Fibroblast of pulmonary artery (primary cell): ENCODE measurements at places on chromosomes 1 and 21.

GRCh38 chr1:13600762-13601453 lies 17.3 kb downstream of the PDPN start:
- DNase-seq: no peak

- peak; percentile 22 for DNase-seq
These were observed 14.0 kb downstream of the PKNOX1 start for GRCh38 chr21:42988236-42988965.

GRCh38 chr1:28097100-28097472 lies 8.7 kb upstream of the EYA3 start:
- no peak for DNase-seq

DNA sequence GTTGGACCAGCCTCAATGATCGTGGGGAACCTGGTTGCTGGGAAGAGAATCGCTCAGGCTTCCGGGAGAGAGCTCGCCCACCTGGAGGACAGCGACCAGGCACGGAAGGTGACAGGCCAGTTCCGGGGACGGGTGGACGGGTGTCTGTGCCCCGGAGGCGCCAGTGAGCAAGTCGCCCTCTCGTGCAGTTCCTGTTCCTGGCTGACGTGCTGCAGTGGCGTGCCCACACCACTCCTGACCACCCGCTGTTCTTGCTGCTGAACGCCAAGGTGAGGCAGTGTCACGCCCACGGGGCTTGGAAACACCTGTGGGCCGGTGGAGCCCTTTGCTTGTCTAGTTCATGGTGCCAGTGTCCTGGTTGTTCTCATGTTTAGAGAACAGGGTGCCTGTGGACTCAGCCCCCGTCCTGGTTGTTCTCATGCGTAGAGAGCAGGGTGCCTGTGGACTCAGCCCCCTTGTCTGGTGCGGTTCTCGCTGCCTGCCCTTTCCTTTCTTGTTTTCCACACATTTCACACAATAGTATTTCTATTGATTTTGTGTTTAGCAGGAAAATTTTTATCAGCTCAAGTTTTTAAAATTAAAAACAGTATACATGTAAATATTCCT lies 53.1 kb downstream of the S100B start:
- no peak for DNase-seq

DNA sequence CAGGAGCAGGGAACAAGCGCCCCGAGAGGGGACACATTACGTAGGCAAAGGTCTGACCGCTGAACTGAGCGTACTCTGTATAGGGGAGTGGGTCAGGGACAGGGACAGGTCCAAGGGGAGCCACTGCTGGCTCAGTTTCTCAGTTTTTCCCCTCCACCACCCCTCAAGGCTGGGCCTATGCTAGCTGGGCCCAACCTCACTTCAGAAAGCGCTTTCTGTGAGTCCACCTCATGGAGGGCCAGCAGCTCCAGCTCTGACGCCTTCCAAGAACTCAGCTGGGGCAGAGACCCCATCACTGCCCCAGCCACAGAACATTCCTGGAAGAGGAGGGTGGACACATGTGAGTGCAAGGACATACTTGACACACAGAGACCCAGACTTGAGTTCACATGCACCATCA lies 242.0 kb downstream of the FOXD2 start:
- DNase-seq: no peak

- DNase-seq: no peak
These were observed 77.7 kb downstream of the RHOU start for GRCh38 chr1:228812961-228813360.
